ENCODE measurements at places on chromosomes 11 and 22. TPM values are rescaled to one million over a fixed set of nuclear protein-coding genes. Genes with fewer than 3 reads are reported as not detected.

Gene MS4A15
- not detected for total RNA-seq

Gene SOX10
- not detected for total RNA-seq

Gene TRIM64
- total RNA-seq: not detected

GRCh38 chr11:2523821-2524391, 79.1 kb downstream of the KCNQ1 start:
- DNase-seq: peak; percentile 31

- no peak for DNase-seq
Observed at GRCh38 chr22:27903805-27904473, 15.1 kb downstream of the PITPNB start.

GRCh38 chr11:1541474-1542204, 30.4 kb downstream of the DUSP8 start:
- no peak for DNase-seq
